ENCODE measurements at places on chromosomes 7 and 10.

- no peak for DNase-seq
Observed at GRCh38 chr7:130982160-130982638, 248.2 kb upstream of the KLF14 start.

- DNase-seq, result no peak
Observed at GRCh38 chr7:116231949-116232348, 21.6 kb downstream of the TES start.

GRCh38 chr7:107446988-107447387, 22.9 kb upstream of the GPR22 start:
- no peak for DNase-seq

GRCh38 chr10:86819567-86819966, 63.1 kb downstream of the BMPR1A start:
- no peak for DNase-seq

DNA sequence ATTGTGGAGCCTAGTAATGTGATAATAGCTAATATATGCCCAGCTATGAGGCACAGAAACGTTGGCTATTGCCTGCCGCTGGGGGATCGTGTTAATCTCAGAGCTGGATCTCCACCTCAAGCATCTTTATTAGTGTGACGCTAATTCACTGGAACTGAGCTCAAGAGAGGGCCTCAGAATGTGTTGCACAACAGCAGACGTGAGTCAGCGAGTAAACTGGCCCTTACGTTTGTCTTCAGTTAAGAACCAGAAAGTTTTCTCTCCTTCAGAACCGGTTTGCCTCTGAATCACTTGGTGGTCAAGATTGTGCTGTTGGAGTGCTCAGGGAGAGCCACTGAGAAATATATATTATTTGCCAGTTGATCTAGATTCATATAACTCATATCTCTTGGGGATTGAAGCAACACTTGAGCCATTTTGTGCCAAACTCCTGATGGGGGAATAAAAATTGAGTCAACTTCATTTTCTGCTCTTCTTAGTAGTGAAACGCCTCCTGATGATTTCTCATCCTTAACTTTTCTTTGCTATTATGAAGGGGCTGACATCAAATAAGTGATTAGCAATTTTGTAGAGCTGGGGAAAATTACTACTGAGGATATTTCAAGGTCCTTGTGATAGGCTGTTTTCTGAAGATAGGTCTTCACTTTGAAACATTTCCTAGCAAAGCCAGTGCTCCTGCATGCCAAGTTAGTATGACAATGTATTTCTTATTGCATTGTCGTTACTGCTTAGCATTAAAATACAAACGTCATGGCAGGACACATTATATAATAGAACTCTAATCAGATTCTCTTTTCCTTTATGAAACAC, 22.3 kb downstream of the BZW2 start:
- no peak for DNase-seq

GRCh38 chr7:30815388-30815854, 44.2 kb downstream of the MINDY4 start:
- no peak for DNase-seq

- no peak for DNase-seq
Observed at GRCh38 chr10:59901470-59901869, 4.9 kb downstream of the CCDC6 start.

GRCh38 chr7:607938-608337, 88.3 kb upstream of the PDGFA start:
- no peak for DNase-seq

GRCh38 chr7:137751361-137752009, 95.3 kb downstream of the DGKI start:
- no peak for DNase-seq

- DNase-seq, result no peak
Observed at GRCh38 chr10:72114706-72115450, 26.5 kb upstream of the SPOCK2 start.

GRCh38 chr7:102988631-102989560, 76.1 kb downstream of the LRRC17 start:
- no peak for DNase-seq

DNA sequence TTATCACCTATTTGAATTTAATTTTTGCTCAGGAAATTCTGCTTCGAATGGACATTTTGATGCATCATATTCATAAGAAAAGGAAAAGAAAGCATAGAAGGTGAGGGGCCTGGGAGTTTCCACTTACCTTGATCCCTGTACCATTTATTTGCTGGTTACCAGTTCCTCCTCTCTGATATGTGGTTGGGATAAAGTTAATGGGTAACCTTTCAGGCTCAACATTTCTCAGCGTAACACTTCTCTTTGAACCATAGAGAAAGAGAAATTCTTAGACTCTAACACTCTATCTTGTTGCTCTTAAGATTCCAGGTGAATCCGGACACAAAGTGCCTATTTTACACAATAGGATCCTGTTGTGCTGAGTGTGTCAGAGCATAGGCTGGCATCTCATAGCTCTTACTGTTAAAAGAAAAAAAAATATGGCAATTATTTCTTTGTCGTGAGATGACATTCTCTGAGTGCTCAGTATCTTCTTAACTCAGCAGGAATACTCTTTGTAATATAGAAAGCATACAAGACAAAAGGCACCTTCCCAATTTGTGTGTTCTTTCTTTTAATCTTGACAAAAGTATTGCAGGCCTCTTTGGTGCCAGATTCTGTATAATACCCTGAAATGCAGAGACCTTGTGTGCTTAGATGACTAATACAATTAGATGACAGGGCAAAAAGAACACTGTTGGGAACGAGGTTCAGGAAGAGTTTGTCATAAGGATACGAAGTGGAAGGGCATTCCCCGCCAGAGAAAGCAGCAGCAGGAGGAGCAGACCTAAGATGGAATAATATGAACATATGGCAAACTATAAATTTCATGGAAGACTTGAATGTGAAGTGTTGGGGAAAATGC, 689.6 kb downstream of the NRG3 start:
- no peak for DNase-seq

GRCh38 chr7:56218510-56218909, 102.3 kb upstream of the NUPR2 start:
- no peak for DNase-seq

DNA sequence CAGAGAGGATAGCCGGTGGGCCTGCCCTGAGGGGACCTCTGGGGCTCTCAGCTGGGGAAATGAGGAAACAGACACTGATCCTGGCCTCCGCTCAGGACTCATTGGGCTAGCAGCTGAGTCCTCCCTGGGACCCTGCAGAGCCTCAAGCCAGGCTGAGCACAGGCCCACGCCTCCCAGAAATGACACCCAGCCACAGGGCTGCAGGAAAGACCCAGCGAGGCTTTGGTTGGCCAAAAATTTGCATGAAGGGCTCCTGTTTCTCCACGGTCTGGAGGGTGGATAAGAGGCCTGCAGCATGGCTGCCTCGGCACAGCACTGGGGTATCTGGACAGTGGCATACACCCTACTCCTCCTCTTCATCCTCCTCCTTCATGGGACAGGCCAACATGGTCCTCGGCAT, 60.4 kb downstream of the ZNF33B start:
- DNase-seq, result no peak

GRCh38 chr7:98250789-98251188, 1.2 kb downstream of the TECPR1 start:
- peak; percentile 10 for DNase-seq
